DMS79 treated with DMSO at 0.1 percent for 48 hours (cell line): ENCODE measurements at places on chromosomes 12 and 14.

GRCh38 chr12:53577941-53578352 lies 48.2 kb downstream of the ATF7 start:
- no peak for DNase-seq

- no peak for DNase-seq
Observed at GRCh38 chr12:48901278-48901677, 24.0 kb downstream of the FKBP11 start.

GRCh38 chr14:21822109-21822508 lies 148.5 kb upstream of the OR4E1 start:
- DNase-seq, result no peak

- no peak for DNase-seq
Observed at GRCh38 chr12:15971211-15971610, 60.1 kb downstream of the DERA start.

DNA sequence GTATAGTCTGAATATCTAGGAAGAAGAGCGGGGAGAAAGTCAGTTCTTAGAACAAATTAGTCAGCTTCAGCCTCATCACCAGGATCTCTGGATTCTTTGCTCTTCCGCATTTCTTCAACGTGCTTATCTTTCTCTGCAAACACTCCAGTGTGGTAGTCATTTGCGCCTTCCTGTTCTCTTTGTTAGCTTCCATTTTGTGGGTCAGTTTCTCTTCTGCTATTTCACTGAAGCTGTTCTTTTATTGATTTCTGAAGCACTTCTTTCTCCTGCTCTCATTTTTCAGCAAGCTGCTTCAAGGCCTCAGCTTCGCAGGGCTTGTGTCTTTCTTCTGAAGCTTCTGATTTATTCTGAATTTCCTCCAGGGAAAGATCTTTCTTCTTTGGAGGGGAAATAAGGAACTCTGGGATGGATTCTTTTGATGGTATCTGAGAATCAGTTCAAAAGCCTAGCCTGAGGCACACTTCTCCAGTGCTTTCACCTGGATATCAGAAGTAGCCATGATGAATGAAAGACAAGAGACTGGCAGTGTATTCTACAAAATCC lies 13.5 kb downstream of the AMN1 start:
- DNase-seq, result no peak

DNA sequence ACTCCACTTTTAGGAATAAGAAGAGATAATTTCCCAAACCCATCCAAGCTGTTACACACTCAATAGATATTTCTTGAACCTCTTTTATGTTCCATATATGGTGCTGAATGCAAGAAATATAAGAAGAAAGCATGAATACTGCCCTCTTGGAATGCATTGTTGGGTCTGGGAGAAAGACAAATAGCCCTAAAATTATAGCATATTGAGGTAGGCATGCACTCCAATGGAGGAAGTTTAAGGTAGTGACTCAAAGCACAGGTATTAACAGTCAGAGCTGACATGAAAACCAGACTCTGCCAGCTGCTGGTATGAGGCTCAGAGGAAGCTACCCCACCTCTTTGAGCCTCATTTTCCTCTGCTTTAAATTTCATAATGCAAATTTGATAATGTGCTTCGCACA lies 261.3 kb upstream of the NOS1 start:
- DNase-seq, result no peak

DNA sequence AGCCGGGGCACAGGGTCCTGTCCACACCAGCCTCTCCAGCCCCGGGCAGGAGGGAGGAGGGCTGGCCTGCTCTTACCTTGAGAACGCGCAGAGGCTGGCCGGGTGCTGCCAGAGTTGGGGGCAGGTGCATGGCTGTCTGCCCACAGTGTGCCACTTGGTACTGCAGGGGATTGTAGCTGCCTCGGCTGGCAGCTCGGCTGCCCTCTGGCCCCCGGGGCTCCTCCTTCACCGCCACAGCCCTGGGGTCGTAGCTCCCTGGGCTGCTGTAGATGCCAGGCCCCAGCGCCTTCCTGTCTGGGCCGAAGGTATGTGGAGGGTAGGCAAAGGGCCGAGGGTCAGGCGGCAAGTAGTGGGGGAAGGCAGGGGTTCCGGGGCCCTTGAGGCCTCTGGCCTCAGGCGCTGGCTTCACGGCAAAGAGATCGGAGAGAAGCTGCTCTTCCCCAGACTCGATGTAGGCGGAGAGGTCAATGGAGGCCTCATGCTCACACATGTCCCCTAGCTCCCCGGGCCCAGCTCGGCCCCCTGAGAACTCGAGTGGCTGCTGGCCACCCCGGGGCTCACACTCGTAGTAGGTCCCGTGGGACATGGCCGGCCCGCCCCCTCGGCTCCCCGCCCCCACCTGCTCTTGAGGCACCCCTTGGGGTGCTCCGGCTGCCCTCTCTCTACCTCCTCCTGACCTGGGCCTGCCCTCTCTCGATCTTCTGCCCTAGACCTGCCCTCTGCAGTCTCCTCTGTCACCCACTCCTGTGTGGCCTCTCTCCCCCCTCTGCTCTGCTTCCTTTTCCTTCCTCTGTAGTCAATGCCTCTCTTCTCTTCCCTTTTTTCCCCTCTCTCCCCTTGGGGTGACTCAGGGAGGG lies at the start of gene CEBPE:
CEBPE (minus strand) TSS at position 750 of the 857 bp plus-strand sequence; CDS start at position 586, 164 bp downstream.
- DNase-seq, result no peak

GRCh38 chr14:24190416-24190815 lies 1.8 kb upstream of the IPO4 start:
- DNase-seq, result no peak

GRCh38 chr12:51811203-51812202 lies 37.0 kb downstream of the FIGNL2 start:
- DNase-seq, result no peak

- DNase-seq, result no peak
Observed at GRCh38 chr12:84165998-84166571, 746.5 kb downstream of the SLC6A15 start.

- DNase-seq, result peak; percentile 93
Observed at GRCh38 chr14:101174522-101174838, 271.0 kb upstream of the RTL1 start.

- peak; percentile 81 for DNase-seq
Observed at GRCh38 chr12:459430-460258, at the start of gene B4GALNT3. Gene B4GALNT3, plus strand, starts transcription at chr12:459939. Its CDS starts 438 bp downstream, at chr12:460377.

GRCh38 chr12:124564232-124564958 lies 3.0 kb downstream of the NCOR2 start:
- peak; percentile 23 for DNase-seq

GRCh38 chr14:42715316-42715715 lies 1108.6 kb downstream of the LRFN5 start:
- no peak for DNase-seq

DNA sequence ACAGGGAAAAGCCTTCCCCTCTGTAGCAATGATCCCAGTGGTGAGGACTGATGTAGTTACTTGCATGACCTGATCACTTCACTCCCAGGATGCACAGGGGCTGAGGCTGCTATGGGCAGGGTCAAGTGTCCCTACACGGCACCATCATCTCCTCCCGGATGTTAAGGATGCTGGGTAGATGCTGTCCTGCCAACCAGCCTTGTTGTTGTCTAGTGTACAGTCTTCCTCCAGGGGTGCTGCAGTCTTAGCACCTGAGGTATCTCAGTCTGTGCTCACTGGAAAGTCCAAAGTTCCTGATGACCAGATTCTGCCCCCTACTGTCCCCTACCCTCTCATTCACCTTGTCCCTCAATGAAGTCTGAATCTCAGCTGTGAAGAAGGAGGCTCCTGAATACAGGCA lies 20.1 kb downstream of the CPM start:
- no peak for DNase-seq

GRCh38 chr14:61503167-61503801 lies 181.9 kb downstream of the PRKCH start:
- DNase-seq, result no peak

- DNase-seq, result peak; percentile 45
Observed at GRCh38 chr14:91911474-91912032, 35.9 kb downstream of the FBLN5 start.

GRCh38 chr12:14340371-14340770 lies 25.1 kb upstream of the ATF7IP start:
- no peak for DNase-seq

DNA sequence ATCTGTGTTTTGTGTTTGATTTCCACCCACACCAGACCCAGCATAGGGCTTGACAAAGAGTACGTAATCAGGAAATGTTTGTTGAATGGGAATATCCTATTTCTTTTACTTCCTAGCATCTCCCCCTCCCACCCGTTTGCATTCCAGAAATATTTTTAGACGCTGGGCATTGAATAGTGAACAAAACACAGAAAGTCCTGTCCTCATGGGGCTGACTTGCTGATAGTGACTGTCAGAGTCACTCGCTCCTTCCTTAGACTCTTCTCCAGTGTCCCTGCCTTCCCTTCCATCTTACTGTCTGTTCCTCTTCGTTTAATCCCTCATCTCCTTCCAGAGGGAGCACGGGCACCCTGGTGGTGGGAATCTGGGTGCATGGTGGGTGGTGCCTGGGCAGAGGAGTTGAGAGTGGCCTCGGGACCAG lies 53.6 kb downstream of the SLC25A47 start:
- no peak for DNase-seq

DNA sequence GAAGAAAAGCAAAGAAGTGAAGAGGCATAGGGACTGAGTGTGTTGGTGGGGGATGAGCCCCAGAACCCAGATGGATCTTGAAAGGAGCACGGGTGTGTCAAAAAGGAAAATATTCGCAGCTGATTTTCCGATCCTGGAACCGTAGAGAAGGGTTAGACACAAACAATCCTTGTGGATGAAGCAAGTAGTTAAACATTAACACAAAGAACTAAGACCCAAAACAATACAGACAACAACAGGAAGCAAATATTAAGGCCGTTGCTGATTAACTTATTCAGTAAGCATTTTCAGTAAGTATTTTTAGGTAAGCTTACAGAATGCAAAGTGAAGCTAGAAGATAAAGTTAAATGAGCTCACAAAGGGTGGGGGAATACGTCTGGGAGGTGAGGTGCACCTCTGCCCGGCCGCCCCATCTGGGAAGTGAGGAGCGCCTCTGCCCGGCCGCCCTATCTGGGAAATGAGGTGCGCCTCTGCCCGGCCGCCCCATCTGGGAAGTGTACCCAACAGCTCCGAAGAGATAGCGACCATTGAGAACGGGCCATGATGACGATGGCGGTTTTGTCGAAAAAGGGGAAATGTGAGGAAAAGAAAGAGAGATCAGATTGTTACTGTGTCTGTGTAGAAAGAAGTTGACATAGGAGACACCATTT lies 62.8 kb upstream of the PRB2 start:
- DNase-seq, result no peak

GRCh38 chr14:72613231-72613974 lies 280.5 kb downstream of the DPF3 start:
- DNase-seq, result peak; percentile 59

DNA sequence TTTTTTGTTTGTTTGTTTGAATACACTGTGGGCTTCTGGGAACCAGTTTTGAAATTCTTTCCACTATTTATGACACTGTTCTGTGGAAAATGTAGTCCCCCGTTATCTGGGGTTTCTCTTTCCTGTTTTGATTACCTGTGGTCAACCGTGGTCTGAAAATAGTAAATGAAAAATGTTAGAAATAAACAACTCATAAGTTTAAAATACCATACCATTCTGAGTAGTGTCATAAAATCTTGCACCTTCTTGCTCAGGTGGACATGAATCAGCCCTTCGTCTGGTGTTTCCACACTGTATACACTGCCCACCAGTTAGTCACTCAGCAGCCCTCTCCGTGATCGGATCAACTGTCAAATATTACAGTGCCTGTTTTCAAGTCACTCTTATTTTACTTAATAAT lies 5.1 kb upstream of the PAPOLA start:
- no peak for DNase-seq

GRCh38 chr14:72528059-72528862 lies 365.6 kb downstream of the DPF3 start:
- peak; percentile 64 for DNase-seq

GRCh38 chr12:22631863-22632463 lies 7.0 kb downstream of the ETNK1 start:
- peak; percentile 7 for DNase-seq

DNA sequence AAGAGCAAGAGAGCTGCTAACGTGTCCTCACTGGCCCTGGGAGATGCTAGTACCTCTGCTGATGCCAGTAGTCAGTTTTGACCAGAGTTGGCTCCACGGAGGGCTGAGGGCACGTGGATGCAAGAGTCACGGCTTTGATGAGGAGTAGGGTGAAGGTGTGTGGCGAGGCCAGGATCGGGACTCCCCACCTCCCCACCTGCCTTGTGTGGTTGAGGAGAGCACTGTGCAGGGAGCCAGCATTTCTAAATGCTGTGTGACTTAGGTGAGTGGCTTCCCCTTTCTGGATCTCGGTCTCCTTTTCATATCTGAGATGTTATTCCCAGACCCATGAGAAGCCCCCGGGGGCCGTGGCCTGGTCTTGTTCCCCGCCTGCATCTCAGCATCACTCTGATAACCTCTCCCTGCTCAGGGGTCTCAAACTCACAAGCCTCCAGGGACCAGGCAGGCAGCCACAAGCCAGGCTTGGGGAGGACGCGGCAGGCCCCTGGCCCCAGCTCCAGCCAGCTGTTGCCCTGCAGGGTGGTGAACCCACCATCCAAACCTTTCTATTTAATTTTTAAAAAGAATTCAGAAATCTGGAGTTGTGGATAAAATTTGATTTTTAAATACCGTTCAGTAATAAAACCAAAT lies 32.1 kb downstream of the MVK start:
- no peak for DNase-seq

DNA sequence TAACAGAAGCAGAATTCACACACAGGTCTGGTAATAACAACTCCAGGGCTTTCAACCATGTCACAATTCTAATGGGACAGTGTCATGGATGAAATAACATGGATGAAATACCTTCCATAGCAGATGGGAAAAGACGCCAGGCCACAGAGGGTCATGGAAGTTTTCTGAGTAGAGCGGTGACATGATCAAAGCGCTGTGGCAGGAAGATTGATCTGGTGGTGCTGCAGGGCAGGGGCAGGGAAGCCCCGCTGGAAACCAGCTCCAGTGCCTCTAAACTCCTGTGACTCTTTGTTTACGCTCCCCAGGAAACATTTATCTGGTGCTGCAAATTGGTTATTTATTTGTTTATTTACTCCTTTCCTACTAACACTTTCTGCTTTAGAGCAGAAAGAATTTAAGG lies 108.3 kb upstream of the HMGA2 start:
- DNase-seq, result no peak

- no peak for DNase-seq
Observed at GRCh38 chr12:20810487-20810886, at the start of gene SLCO1B3. Gene SLCO1B3, plus strand, starts transcription at chr12:20810705. Its CDS starts 5,034 bp downstream, at chr12:20815739.

- DNase-seq, result no peak
Observed at GRCh38 chr12:19220205-19220604, 90.7 kb downstream of the PLEKHA5 start.

- peak; percentile 15 for DNase-seq
Observed at GRCh38 chr12:81759190-81760051, at the start of gene PPFIA2. Gene PPFIA2, minus strand, starts transcription at chr12:81759350.

- DNase-seq, result peak; percentile 75
Observed at GRCh38 chr14:100246809-100247428, 8.0 kb downstream of the YY1 start.

- DNase-seq, result no peak
Observed at GRCh38 chr12:26122061-26122680, 2.7 kb downstream of the BHLHE41 start.
